ENCODE measurements at places on chromosomes 2 and 18.

- DNase-seq, result no peak
Measured at GRCh38 chr2:27756544-27757498, 14.7 kb upstream of the MRPL33 start.

DNA sequence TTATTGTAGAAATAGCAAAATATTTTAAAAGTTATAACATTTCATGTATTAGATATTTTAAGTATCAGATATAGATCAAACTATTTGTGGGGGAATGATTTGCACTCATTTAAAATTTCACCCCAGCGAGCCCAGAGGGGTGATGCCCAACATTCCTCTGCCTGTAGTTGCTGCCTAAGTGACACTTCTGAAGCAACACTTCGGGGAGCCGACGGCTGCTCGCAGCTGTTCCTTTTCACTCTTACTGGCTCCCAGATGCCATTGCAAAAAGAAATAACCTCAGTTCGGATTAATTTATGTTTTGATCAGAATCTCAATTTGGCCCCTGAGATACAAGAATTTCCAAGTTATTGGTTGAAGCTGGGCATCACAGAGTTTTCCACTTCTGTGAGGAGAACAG is 603.8 kb downstream of the PLCL1 start:
- no peak for DNase-seq

GRCh38 chr2:207990784-207991183 is 34.5 kb downstream of the PLEKHM3 start:
- no peak for DNase-seq

GRCh38 chr2:221810245-221810644 is 238.1 kb upstream of the EPHA4 start:
- DNase-seq, result no peak

DNA sequence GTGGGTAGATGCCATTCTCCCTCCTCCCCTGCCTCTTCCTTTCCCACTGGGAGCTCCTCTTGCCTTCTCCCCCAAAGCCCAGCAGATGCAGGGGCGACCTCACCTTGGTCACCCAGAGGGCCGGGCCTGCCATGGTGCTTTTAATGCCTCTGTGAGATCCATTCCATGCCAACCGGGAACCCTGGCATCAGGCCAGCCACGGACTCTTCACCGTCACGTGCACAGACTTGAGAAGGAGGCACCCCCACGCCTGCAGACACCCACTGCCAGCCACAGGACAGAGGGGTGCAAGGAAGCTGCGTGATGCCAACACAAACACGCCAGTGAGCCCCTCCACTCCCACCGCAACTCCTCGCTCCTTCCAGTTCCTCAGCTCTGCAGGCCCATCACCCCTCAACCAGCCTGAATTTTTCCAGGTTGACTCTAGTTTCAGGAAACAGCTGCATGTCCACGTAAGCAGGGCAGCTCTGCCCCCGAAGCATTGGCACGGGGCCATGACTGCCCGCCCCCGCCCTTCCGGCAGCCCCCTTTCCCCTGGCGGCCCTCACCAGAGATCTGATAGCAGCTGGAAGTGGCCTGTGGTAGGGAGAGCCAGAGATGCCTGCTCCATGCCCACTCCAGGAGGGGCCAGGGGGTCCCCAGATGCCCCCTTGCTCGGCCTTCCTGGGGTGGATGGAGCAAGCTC is 50.8 kb downstream of the DNMT3A start:
- DNase-seq, result no peak

DNA sequence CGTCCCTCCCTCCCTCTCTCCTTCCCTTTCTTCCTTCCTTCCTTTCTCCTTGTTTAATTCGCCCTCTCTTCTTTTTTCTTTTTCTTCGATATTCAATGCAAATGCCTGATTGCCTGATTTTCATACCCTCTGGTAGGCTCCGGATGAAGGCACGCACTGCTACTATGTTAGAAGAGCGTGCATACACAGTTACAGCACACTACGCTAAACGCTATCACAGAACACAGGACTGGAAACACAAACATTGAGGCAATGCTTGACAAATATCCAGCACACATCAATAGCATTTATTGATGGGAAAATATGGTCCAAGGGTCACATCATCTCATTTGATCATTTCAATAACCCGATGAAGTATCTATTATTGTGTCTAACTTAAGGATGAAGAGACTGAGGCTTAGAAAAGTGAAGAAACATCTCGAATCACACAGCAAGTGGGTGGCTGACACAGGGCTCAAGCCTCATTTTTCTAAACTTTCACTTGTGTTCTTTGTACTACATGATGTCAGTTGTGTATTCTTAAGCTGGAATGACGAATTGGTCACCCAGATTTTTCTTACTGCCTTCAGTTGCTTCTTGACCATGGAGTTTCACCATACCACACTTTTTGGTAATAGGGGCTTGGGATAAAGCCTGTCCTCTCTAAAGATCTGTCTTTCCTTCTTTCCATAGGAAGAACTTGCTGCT is 101.8 kb downstream of the TRIB2 start:
- no peak for DNase-seq

GRCh38 chr18:27604583-27604982 is 419.5 kb upstream of the CHST9 start:
- DNase-seq, result no peak

GRCh38 chr2:8487461-8487932 is 194.4 kb upstream of the ID2 start:
- DNase-seq, result no peak

GRCh38 chr18:50662177-50662576 is 102.3 kb downstream of the MAPK4 start:
- no peak for DNase-seq

DNA sequence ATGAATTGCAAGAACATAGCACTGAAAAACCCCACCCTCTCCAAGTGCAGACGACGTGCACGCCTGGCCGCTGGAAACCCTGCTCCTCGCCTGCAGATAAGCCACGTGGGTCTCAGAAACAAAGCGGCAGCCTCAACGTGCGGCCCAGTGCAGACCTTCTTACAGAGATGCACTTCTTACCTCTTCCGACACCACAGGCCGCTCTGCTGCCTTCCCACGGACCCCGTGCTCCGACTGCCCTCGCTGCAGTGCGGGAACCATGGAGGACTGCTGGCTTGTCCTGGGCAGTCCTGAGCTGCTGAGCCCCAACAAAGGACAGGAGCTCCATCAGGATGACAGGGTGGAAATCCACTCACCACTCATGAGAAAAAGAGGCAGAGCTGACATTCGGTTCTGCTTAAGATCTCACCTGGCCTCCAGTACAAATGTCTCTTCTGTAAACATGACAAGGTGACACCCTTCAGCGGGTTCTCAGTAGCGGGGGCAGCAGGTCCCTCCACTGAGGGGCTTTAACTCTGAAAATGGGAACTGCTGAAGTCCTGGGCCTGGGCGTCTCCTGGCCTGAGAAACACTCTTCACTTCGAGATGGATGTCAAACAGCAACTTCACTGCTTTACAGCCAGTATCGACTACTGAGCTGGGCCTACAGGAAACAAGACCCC is 6.2 kb downstream of the COPS9 start:
- DNase-seq, result no peak

DNA sequence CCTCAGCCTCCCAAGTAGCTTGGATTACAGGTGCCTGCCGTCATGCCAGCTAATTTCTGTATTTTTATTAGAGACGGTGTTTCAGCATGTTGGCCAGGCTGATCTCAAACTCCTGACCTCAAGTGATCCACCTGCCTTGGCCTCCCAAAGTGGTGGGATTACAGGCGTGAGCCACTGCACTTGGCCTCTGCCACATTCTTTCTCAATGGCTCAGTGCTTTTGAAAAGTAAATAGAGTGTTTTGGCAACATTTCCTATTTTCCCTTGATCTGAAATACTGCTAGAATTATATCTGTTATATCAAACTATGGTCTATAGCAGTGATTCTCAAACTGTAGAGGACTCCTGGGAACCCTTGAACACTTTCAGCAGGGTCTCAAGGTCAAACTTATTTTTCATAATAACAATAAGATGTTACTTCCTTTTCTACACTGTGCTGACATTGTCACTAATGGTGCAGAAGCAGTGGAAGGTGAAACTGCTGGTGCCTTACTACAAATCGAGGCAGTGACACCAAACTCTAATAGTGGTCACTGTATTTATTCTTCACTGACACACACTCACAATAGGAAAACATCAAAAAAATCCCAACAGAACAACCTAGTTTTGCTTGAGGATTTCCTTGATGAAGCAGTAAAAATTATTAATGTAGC is 10.6 kb downstream of the DAW1 start:
- no peak for DNase-seq

Data from effector CD8-positive, alpha-beta T cell (primary cell).